ENCODE measurements at places on chromosomes 16 and 17.

GRCh38 chr17:67401598-67402504, 24.8 kb downstream of the PITPNC1 start:
- no peak for DNase-seq

GRCh38 chr17:13067629-13068303, 49.9 kb upstream of the ELAC2 start:
- DNase-seq, result no peak

DNA sequence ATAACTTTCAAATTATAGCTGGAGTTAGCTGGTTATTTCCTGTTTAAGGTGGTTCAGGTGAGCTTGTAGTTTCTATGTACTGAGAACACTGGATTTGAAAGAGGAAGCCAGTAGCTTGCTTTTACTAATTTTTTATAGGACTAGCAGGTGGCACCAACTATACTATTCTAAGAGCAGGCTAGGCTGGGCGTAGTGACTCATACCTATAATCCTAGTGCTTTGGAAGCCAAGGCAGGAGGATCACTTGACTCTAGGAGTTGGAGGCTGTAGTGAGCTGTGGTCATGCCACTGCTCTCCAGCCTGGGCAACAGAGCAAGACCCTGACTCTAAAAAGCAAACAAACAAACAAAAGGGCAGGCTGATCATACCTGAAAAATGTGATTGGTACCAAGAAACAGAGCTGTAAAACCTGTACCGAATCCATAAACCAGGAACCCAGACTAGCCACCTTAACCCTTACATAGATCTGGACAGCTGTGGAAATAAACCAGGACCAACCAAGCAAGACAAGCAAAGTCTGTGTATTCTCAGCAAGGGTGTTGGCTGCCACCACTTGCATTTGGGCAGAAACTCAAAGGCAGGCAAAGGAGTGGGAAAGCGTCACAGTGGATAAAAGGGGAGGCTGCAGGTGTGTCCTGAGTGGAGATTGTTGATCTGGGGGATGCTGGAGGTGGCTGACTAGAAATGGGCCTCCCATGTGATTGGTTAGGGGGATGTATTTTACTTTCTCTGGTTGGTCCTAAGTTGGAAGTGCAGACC, 36.3 kb downstream of the SLC47A1 start:
- no peak for DNase-seq

DNA sequence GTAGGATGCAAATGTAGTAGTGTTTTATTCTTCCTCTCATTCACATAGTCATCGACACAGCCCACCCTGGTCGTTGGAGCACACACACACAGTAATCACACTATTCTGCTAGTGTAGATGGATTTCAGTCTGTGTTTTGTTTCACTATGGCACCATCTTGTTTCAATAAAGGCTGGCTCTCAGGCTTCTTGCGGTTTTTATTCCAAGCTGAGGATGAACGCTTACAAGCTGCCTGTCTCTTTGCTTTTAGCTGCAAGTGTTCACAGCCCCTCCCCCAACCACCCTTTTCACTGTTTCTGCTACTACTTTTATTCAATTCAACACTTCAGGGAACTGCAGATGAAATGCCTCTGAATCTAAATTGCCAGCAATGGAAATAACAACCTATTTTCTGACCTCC, 140.9 kb upstream of the PMFBP1 start:
- DNase-seq, result peak; percentile 20

- DNase-seq, result no peak
Observed at GRCh38 chr17:50666316-50666715, 31.6 kb downstream of the ABCC3 start.

DNA sequence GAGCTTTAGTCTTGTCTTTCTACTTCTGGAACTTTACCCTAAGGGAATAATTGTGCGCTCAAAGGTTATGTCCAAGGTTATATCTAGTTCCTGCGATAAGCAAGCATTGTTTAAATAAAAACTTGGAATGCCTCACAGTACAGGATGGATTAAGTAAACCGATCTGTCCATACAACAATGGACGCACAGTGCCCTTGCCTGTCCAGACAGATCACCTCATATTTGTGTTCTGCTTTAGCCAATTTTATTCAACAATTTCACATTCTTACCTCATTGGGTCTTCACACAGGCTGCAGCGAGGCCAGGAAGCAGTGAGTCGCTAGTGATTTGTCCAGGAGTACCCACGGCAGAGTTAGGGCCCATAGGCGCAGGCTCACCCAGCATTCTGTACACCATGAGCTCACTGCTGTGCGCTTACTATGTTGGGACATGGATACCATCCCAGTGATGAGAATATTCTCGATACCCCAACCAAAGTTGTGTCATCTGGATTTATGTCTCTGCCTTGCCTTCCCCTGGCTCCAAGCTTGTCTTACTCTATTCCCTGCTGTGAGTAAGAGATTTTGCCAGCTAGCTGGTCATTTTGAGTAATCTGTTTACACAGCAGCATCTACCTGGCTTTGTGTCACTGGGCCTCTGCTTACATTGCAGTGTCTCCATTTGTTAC, 39.8 kb downstream of the USP43 start:
- no peak for DNase-seq

DNA sequence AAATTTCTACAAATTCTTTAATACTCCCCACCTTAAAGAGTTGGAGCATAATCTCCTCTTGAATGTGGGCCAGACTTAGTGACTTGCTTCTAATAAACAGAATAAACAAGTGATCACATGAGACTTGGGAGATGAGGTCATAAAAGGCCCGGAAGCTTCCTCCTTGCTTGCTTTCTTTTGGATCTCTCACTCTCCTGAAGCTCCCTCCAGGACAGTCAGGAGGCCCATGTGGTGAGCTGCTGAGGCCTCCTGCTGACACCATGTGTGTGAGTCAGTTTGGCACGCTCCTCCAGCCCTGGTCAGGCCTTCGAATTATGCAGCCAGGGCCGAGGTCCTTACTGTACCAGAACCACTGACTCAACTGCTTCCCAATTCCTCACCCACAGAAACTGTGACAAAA, 53.2 kb downstream of the NDEL1 start:
- peak; percentile 95 for DNase-seq

- DNase-seq, result no peak
Observed at GRCh38 chr17:67399676-67400075, 22.6 kb downstream of the PITPNC1 start.

- DNase-seq, result no peak
Observed at GRCh38 chr17:61253362-61253761, 146.3 kb upstream of the TBX2 start.

DNA sequence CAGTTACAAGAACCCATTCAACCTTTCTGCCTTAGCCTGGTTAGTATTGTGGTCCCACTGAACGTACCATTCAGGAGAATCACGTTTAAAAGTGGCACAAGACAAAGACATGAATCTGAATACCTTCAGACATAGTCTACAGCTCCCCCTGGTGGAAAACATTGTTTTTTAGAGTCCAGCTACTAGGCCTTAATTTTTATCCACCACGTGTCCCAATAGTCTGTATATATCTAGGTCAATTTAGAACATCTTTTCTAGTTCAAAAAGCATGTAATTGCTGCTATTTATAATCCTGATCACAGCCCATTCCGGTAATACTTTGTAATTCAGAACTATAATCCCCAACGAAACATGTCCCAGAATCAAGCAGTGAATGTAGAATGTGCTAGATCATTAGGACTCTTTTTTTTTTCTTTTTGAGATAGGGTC, 13.7 kb upstream of the GUCY2D start:
- peak; percentile 91 for DNase-seq

DNA sequence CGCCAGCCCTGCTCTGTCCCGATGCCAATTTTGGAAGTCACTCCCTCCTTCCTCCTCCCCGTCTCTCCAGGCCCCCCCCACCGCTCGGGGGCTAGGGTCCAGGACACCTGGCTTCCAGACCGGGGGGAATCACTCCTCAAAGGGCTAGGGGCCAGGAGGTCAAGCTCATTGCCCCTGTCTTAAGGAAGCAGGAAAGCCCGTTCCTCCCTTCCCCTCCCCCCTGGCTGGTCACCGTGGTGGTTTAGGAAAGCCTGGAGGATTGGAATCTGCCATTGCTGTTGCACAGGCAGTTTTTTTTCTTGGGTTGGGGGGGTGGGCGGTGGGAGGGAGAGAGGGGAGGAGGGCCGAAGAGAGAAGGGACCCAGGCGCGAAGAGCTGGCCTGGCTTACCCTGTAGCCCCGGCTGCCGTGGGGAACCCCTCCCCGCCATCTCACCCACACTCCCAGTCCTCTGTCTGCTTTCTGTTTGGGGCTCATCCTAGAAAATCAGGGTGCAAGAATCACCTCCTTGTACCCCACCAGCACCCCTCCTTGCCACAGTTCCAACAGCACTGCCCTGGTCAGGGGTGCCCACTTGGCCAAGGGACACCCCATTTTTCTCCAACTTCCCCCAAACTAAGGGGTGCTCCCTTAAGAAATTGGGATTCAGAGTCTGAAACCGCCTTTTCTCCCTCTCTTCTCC, 2.9 kb upstream of the BCL6B start:
- peak; percentile 86 for DNase-seq

- no peak for DNase-seq
Observed at GRCh38 chr17:5794881-5795506, 210.7 kb upstream of the NLRP1 start.

- DNase-seq, result no peak
Observed at GRCh38 chr16:28528463-28528867, 10.3 kb downstream of the NUPR1 start.

DNA sequence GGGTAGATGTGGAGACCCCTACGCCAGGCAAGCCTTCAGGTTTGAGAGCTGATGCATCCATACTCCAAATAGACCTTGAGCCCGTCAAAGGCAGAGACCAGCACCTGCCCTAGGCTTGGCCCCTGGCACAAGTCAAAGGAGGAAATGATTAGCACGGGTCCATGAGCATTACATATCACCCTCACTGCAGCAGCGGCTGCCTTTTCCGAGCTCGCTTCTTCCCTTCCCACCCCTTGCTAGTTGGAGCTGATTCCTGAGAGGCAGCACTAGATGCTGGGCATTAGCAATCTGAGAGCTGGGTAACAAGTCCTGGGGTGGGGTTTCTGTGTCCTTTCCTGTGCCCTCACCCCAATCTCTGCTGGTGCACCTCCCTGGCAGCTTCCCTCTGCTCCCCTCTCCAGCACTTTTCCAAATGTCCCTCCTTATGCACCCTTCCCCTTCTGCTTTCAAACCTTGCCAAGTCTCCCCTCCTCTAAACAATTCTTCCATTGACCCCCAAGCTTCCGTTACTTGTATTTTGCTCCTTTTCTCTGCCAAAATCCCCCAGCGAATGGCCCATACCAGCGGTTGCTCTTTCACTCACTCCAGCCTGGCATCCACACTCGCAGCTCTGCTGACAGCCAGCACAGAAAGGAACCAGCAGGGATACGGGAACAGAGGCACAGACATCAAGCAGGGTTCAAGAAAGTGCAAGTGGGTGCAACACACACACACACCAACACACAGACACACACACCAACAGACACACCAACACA, 3.0 kb downstream of the CDRT4 start:
- DNase-seq, result peak; percentile 45

DNA sequence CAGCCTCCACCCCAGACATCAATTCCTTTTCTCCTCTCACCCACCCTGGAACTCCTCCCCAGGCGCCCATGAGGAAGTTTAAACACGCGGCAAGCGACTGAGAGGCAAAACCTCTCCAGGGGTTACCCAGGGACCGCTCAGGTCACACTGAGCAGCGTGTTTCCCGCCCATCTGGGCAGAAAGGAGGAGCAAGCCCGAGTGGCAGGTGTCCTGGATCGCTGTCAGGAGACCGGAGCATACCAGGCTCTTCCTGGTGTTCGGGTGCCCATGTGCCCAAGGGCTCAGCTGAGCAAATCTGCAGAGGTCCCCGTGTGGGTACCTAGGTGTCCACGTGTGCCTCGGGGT, 491 bp downstream of the SLC25A19 start:
- DNase-seq, result no peak

- peak; percentile 92 for DNase-seq
Observed at GRCh38 chr16:66521951-66522771, 27.8 kb downstream of the TK2 start.

- no peak for DNase-seq
Observed at GRCh38 chr17:61054436-61054835, 345.2 kb upstream of the TBX2 start.
